ENCODE measurements at places on chromosomes 16 and 17.

GRCh38 chr17:70552230-70552981 lies 383.1 kb downstream of the KCNJ2 start:
- DNase-seq, result peak; percentile 22

DNA sequence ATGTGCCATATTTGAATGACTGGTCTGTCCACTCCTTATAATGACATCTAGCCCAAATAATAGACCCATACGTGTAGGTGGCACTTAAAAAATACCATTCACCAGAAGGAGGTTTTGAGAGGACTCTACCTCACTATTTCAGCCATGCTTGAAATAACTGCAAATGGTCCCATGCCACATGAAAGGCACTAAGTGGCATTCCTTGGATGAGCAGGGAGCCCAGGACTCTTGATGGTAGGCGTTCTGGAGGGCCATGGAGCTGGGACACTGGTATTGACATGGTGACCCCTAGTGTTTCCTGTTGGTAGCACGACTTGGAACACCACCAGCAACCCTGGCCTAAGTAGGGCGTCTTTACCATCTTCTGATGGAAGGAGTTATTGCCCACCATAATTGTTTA lies 148.7 kb upstream of the ZFHX3 start:
- peak; percentile 53 for DNase-seq

DNA sequence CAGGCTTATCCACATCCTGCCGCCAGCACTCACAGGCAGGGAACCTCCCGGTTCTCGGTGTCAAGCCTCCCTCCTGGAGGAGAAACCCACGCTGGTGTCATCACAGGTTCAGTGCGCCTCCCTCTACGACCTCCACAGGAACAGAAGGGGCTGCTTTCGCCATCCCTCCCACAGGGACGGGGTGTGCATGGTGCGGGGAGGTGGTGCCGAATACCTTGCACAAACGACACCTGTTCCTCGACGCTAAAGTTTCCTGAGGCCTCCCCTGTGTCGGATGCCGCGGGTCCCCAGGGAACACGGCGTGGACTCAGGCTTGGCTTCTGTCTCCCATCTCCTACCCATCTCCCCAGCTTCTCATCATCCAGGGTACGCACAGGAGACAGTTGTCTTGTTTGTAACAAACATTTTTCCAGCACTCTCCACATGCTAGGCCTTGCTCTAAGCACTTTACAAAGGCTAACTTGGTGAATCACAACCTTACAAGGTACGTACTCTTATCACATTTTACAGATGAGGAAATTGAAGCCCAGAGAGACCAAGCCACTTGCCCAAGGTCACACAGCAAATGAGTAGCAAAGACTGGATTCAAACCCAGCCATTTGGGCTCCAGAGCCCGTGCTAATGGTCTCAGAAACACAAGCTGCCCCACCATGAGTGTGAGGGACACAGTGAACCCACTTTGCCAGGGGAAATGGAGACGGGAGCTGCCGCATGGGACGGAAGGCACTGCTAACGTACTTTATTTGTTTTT lies 271.6 kb downstream of the C16orf95 start:
- no peak for DNase-seq

- DNase-seq, result no peak
These were observed 71.0 kb downstream of the CMC2 start for GRCh38 chr16:80935691-80936090.

DNA sequence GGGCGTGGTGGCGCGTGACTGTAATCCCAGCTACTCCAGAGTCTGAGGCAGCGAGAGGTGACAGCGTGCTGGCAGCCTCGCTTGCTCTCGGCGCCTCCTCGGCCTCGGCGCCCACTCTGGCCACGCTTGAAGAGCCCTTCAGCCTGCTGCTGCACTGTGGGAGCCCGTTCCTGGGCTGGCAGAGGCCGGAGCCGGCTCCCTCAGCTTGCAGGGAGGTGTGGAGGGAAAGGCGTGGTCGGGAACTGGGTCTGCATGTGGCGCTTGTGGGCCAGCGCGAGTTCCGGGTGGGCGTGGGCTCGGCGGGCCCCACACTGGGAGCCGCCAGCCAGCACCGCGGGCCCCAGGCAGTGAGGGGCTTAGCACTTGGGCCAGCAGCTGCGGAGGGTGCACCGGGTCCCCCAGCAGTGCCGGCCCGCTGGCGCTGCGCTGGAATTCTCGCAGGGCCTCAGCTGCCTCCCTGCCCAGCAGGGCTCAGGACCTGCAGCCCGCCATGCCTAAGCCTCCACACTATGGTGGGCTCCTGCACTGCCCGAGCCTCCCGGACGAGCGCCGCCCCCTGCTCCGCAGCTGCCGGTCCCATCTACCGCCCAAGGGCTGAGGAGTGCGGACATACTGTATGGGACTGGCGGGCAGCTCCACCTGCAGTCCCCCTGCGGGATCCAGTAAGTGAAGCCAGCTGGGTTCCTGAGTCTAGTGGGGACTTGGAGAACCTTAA lies 1093.3 kb upstream of the CDH8 start:
- no peak for DNase-seq

DNA sequence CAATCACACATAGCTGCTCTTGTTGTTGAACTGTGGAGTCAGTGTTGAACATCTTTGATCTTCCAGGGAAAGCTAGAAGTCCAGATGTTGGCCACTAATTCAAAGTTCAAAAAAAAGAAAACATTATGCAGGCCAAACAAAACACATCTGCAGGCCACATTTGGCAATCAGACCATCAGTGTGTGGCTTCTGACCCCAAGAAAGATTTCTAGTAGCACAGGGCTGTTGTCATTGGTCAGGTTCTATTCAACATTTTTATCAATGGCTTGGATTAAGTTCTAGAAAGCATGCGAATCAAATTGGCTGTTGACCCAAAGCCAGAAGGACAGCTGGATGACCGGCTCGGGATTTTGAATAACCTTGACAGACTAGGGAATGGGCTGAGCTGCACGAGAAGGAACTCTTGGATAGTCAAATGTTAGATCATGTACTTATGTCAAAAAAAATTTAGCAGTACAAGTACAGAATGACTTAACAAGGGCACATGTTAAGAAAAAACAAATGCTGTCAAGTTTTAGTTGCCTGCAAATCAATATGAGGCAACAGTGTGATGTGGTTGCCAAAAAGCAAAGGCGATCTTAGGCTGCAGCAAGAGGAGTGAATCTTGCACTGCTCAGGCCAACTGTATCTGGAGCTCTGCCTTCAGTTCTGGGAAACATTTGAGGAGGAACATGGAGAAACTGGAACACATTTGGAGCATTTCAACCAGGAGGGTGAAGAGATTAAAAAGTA lies 187.6 kb downstream of the RGS9 start:
- no peak for DNase-seq

GRCh38 chr17:948284-948852 lies 31.2 kb downstream of the NXN start:
- DNase-seq, result peak; percentile 64

GRCh38 chr17:80970762-80971703 lies 20.6 kb upstream of the CHMP6 start:
- DNase-seq, result peak; percentile 27

DNA sequence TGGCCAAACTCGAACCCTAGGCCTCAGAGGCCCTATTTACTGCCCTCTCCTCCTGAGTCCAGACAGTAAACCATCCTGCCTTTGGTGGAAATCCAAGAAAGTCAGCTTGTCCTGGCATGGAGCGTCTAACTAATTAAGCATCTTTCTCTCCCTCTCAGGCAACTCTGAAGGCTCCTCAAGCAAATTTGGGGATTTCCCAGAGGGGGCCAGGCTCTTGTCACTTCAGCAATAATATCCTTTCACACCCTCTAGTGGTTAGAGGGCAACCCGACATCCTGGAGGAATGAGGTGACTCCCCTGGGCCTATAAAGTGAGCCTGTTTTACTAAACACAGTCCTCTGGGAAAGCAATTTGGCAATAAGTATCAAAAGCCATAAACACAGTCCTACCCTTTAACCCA lies 60.4 kb downstream of the NOG start:
- peak; percentile 78 for DNase-seq

DNA sequence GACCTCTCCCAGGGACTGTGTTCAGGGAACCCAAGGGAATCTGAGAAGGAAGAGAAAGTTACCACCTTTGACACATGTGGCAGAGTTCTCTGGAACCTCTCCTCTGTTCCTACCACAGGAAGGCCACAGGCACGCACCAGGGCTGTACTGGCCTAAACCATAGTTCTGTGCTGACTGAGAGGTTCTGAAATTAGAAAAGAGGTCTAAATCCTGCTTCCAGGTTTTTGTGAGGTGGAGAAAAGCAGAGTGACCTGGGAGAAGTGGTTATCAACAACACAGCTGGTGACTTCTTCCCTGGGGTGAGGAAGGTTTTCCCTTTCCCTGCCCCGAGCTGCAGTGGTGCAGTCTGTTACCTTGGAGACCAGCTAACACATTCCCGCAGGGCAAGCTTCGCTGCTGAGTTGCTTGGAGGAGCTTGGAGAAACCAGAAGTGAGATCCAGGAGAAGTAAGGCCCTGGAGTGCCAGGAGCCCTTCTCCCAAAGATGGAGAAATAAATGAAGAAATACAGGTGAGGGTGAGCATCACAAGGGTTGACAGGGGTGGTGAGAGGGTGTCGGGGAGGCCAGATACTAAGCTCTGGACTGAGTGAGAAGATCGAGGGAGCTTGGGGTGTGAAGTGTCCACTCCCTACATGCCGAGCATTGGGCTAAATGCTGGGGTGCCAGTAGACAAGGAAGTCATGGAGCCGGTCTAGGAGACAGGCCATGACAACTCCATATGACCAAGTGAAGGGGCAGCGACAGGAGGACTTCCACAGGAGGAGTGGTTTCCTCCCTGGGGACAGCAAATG lies at the start of gene VWA3A:
TSS of gene VWA3A (plus strand) at position 399 of the 791 bp plus-strand sequence. CDS start at position 496, 97 bp downstream.
- peak; percentile 46 for DNase-seq

DNA sequence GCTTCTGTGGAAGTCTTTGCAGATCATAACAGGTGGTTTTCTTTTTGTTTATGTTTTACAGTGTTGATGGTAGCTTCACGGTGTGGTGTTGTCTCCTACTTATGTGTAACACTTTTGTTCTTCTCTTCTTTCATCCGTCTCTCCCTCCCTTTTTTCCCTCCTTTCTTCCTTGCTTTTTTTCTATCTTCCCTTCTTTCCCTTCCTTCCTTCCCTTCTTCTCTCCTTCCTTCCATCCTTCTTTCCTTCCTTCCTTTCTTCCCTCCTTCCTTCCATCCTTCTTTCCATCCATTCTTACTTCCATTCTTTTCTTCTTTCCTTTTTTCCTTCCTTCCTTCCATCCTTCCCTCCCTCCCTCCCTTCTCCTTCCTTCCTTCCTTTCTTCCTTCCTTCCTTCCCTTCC lies 31.4 kb downstream of the IRX5 start:
- no peak for DNase-seq

GRCh38 chr16:81632392-81633146 lies 146.5 kb upstream of the PLCG2 start:
- DNase-seq, result peak; percentile 86

GRCh38 chr17:41538565-41538991 lies 10.5 kb upstream of the KRT19 start:
- DNase-seq, result peak; percentile 79

All from fibroblast of skin of right biceps (primary cell).